ENCODE measurements at places on chromosomes 3 and 15.

DNA sequence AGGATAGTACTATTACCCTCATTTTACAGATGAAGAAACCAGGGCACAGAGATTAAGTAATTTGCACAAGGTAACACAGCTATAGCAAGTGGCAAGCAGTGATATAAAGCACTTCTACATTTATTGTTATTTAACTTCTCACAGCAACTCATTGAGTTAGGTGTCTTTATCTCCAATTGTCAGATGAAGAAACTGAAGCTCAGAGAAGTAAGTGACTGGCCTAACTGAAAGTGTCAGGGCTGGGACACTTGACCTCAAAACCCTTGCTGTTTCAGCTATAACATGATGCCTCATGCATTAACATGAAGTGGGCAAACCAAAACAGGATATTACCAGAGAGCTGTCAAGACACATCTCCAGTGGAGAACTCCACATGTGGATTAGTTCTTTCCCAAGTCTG is 65.8 kb upstream of the LEKR1 start:
- no peak overlapping the region for H3K4me3 ChIP-seq
- H3K36me3 ChIP-seq, result no peaks in the 10 kb centered on the region
- H3K4me1 ChIP-seq, result peaks cover 16% of the 10 kb centered on the region

- no peak overlapping the region for H3K4me3 ChIP-seq
- no peaks in the 10 kb centered on the region for H3K36me3 ChIP-seq
- peaks cover 5% of the 10 kb centered on the region for H3K27me3 ChIP-seq
- no peak overlapping the region for H3K27ac ChIP-seq
- DNase-seq, result no peak
Measured at GRCh38 chr15:68725736-68726135, 95.0 kb downstream of the ANP32A start.

GRCh38 chr15:101407439-101407838 is 82.1 kb downstream of the PCSK6 start:
- no peaks in the 10 kb centered on the region for H3K36me3 ChIP-seq
- no peak overlapping the region for H3K4me3 ChIP-seq
- DNase-seq, result no peak

DNA sequence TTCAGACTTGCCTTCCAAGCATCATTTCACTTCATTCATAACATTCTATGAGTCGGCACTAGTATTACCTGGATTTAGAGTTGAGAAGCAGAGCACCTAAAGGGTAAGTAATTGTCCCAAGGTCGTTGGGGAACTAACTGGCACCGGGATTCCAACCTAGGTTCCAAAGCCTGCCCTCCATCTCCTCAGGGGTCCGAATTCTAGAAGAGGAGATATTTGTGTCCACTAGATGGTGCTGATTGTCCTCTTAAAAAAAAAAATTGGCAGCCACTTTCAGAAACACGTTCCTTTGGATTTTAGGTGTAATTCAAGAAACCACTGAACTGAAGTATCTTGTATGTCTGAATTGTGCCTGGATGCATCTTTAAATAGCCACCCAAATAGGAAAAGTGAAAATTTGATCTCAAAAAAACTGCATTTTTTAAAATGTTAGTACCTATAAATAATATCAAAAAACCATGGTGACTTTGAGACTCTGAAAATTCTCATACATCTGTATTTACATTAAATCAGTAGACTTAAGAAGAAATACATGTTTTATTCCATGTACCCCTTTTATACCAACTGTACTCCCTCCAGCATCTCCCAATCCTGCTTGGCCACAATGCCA is 3.9 kb upstream of the FSIP1 start:
- peaks cover 26% of the 10 kb centered on the region for H3K4me1 ChIP-seq
- peaks cover 1% of the 10 kb centered on the region for H3K36me3 ChIP-seq
- no peak for DNase-seq
- H3K27me3 ChIP-seq, result no peaks in the 10 kb centered on the region

DNA sequence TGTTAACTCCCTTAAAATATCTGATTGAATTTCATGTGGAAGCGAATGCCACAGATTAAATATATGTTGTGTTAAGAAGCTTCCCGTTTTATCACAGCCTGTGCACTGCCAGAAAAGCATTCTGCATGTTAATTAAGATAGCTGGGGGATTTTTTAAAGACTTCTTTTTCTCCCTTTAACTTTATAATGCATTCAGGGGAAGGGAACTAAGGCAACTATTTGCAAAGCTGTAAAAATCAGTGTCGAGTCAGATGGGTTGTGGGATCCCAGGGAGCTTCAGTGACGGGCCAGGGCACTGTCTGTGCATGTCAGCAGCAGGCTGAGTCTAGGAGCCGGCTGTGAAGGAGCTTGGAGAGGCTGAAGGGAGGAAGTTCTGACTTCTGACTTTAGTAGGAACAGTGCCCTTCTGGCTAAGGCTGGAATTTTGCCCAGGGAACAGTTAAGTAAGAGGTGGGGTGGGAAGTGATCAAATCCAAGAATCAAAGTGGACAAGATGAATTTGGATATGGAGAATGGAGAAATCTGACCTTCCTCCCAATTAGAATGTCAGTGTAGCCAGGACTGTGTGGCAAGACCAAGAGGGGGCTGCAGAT is 77.7 kb downstream of the ABHD5 start:
- H3K27ac ChIP-seq, result no peak overlapping the region
- H3K27me3 ChIP-seq, result peaks cover 12% of the 10 kb centered on the region
- peaks cover 13% of the 10 kb centered on the region for H3K4me1 ChIP-seq

GRCh38 chr3:185406121-185406620 is 43.2 kb downstream of the MAP3K13 start:
- peaks cover 29% of the 10 kb centered on the region for H3K27me3 ChIP-seq
- DNase-seq, result no peak
- H3K36me3 ChIP-seq, result no peaks in the 10 kb centered on the region
- no peak overlapping the region for H3K4me3 ChIP-seq
- H3K4me1 ChIP-seq, result no peaks in the 10 kb centered on the region
- H3K27ac ChIP-seq, result no peak overlapping the region

DNA sequence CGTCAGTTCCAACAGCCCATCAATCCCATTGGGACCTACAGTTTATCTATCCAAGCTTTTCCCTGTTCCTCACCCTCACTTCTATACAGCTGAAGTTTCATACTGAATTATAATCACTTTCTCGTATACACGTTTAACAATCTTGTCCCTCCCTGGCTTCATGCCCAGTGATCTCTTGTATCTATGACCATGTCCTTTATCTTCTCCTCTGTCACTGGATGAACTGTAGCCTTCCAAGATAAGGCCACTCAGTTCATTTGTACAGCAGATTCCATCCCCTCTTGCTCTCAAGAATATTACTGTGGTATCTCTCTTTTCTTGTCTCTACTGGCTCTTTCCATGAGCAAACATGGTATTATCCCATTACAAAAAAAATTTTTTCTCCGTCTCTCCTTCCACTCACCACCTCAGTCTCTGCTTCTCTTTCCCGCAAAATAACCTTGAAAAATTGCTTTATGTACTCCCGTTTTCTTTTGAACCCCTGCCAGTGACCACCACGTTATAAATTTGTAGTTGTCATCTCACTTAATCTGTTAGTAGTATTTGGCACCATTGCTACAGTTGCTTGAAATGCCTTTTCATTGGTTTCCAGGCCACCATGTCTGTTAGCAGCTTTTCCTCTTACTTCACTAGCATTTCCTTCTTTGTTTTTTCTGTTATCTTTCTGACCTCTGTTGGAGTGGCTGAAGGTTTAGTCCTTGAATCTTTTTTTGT is 9.4 kb downstream of the CTNNB1 start:
- DNase-seq, result no peak
- no peak overlapping the region for H3K27ac ChIP-seq
- no peaks in the 10 kb centered on the region for H3K27me3 ChIP-seq
- no peak overlapping the region for H3K4me3 ChIP-seq
- peaks cover 25% of the 10 kb centered on the region for H3K36me3 ChIP-seq
- peaks cover 34% of the 10 kb centered on the region for H3K4me1 ChIP-seq

DNA sequence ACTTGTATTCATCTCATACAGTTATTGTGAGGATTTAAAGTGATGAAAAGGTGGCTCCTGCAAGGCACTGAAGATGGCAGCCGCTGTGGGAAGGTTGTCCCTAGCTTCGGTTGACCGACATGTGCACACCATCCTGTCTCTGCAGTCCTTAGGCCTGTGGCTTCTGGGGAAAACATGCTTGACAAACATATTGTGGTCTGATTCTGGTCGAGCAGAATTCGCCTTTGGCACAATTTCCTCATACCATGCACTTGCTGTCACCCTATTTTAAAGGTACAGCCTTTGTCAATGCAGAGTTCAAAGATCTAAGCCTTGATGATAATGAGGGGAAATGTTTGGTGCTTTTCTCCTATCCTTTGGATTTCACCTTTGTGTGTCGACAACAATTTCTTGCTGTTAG is 50.9 kb downstream of the PRICKLE2 start:
- no peak overlapping the region for H3K4me3 ChIP-seq
- DNase-seq, result no peak
- H3K27me3 ChIP-seq, result no peaks in the 10 kb centered on the region
- no peaks in the 10 kb centered on the region for H3K36me3 ChIP-seq
- H3K4me1 ChIP-seq, result no peaks in the 10 kb centered on the region
- H3K27ac ChIP-seq, result no peak overlapping the region

GRCh38 chr3:38108649-38109579 is 28.0 kb downstream of the ACAA1 start:
- peaks cover 6% of the 10 kb centered on the region for H3K27me3 ChIP-seq
- H3K27ac ChIP-seq, result no peak overlapping the region
- DNase-seq, result no peak
- no peaks in the 10 kb centered on the region for H3K36me3 ChIP-seq
- no peaks in the 10 kb centered on the region for H3K4me1 ChIP-seq

- H3K27me3 ChIP-seq, result peaks cover 4% of the 10 kb centered on the region
- peaks cover 20% of the 10 kb centered on the region for H3K4me1 ChIP-seq
- no peak overlapping the region for H3K27ac ChIP-seq
- H3K4me3 ChIP-seq, result no peak overlapping the region
Measured at GRCh38 chr15:67054676-67055075, 10.7 kb upstream of the SMAD3 start.

DNA sequence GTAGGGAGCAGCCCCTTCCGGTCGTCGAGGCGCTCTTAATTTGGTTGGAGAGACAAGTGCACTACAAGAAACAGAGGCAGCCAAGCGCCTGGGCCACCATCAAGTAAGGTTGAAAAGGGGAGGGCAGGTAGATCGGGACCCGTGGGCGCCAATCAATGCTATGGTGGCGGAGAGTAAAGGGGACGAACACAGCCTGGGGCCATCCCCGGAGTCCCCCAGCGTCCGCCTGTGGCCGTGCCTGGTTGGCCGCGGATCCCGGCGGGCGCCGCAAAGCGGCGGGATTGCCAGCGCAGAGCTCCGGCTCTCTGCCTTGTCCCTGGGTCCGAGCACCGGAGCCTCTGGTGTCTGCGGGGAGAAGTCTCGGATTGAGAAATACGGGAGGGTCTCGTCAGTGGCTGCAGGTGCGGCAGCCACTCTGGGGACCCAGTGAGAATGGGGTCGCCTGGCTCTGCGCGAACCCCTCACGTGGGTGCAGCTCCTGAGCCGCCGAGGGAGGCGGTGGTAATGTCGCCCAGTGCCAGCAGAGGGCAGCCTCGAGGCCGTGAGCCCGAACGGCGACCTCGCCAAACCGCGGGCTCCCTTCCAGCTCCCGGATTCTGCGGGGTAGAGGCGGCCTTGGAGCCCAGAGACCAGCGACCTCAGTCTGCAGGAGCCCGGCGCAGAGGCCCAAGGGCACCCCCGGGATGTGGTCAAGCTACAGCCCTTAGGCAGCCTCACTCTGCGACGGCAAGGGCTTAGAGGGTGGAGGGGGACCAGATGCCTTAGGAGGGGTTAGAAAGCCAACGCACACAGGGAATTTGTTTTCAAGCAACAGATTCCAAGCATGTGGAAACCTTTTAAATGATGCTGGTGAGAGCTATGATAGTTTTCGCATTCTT is 10.8 kb downstream of the FOXL2 start:
- H3K4me1 ChIP-seq, result peaks cover 20% of the 10 kb centered on the region
- H3K4me3 ChIP-seq, result peak overlapping the region; percentile 72
- H3K36me3 ChIP-seq, result no peaks in the 10 kb centered on the region
- peaks cover 75% of the 10 kb centered on the region for H3K27me3 ChIP-seq

- peaks cover 2% of the 10 kb centered on the region for H3K4me1 ChIP-seq
- no peak overlapping the region for H3K27ac ChIP-seq
- H3K27me3 ChIP-seq, result peaks cover 11% of the 10 kb centered on the region
- H3K4me3 ChIP-seq, result no peak overlapping the region
- no peaks in the 10 kb centered on the region for H3K36me3 ChIP-seq
Measured at GRCh38 chr3:137075020-137075419, 117.2 kb downstream of the IL20RB start.
